ENCODE measurements at places on chromosomes 5 and 9.

GRCh38 chr5:67253911-67254310, 57.3 kb upstream of the CD180 start:
- DNase-seq, result no peak

GRCh38 chr5:57302164-57302563, 128.3 kb downstream of the GPBP1 start:
- peak; percentile 50 for DNase-seq

DNA sequence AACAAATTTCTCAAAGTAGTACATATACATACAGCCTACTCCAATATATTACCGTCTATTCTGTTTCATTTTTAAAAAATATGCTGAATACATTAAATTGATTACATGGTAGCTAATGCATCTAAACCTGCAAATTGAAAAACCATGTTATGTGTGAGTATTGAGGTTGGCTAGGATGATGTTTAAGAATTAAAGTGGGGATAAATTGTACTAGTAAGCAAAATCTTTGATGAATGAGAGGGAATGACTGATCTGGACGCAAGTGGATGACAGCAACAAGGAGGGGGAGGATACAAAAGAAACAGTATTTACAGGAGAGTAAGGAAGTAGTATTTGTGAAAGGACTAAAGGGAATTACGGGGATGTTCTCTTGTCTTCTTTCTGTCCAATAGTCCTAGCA, 37.4 kb downstream of the RAD50 start:
- no peak for DNase-seq

GRCh38 chr9:110575169-110575568, 4.4 kb downstream of the SVEP1 start:
- no peak for DNase-seq

- DNase-seq, result no peak
These were observed 36.4 kb upstream of the RNU6ATAC start for GRCh38 chr9:134200730-134201129.

GRCh38 chr5:143843461-143843860, 31.5 kb downstream of the HMHB1 start:
- DNase-seq, result no peak

DNA sequence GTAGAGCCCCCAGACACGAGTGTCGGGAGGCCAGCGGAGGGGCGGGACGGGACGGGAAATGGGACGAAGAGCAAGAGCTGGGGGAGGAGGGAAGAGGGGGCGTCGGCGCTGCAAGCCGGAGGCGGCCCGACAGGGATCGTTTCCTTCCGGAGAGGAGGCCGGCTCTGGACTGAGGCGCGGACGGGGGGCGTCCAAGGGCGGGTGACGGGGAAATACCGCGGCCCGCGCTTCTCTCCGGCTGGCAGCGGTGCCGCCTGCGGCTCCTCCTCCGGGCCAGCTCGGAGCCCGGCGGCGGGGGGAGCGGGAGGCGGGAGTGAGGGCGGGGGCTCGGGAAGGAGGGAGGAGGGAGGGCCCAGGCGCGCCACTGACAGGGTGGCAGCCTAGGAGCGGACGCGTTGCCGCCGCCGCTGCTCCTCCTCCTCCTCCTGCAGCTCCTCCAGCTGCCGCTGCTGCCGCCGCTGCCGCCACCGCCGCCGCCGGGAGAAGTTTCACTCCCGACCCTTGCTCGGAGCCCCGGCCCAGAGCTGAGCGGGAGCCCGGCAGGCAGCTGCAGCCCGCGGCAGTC, at the start of gene CHSY3:
CHSY3 (plus strand) TSS at position 364 of the 565 bp plus-strand sequence.
- peak; percentile 22 for DNase-seq

DNA sequence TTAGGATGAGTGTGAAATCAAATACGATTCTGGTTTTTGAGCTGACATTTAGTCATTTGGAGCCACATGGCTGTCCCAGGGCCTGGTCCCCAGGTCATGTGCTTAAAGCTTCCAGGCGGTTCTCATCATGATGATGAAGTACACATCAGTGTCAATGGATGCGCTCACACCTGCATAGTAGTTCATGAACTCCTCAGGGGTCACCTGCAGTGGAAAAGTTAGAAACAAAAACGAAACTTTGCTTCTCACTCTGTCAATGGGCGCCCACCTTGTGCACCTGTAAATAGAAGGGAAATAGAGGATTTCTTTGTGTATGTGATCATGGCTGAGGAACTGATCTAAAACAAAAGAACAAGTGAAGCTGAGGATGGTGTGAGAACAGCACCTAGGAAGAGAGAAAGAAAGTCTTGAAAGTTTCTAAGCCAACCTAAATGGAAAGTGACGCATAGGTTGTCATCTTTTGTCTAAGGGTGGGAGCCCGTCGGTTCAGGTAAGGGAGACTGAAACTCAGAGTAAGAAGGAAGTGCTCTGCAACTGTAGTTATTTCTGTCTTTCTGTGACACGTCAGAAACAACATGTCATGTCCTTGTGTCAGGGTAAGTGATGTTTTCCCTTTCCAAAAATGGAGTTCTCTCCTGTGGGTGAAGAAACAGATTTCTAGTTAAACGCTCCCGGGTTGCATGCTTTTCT, 33.8 kb downstream of the CAPSL start:
- no peak for DNase-seq

DNA sequence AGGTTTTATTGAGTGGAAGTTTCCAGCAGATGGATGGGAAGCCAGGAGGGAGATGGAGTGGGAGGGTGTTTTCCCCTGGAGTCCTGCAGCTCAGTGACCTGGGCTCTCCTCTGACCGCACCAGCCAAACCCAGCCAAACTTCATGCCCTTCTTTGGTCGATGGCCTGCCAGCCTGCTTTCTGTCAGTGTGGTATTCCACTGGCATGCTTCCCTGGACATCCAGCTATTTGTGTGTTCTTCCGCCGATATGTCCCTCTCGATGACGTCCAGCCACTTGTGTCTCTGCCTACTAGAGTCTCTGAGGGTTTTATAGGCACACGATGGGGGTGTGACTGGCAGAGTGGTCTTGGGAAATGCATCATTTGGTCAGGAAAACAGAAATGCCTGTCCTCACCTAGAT, 33.8 kb downstream of the GPBP1 start:
- DNase-seq, result no peak

DNA sequence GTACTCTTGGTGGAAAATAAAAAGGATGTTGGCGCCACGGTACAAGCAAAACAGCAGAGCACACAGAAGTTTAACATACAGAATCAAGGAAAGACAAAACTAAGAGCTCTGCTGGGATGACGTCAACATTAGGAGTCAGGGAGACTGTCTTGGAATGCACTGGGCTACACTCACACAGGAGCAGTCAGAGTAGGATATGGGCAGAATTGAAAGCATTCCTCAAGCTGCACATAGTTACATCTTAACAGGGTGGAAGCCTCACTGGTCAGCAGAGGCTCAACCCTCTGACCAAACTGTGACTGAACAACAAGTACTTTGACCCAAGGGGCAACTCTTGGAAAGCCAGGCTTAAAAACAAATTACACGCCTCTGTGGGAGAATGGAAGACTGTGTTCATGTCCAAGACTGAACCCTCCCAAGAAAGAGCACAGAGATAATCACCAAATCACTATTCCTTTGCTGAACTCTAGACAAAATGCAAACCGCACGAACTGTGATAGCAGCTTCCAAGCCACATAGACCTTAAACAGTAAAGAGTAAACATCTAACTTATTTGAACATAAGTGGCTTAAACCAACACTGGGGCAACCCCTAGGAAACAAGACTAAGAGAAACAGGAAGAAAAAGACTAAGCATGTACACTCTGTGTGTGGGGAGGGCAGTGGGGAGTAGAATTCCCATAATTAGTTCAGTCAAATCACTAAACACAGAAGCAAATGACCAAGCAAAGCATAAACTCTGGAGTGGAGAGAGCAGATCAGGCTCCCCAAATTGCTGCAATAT, 772.7 kb downstream of the PRELID2 start:
- DNase-seq, result no peak

DNA sequence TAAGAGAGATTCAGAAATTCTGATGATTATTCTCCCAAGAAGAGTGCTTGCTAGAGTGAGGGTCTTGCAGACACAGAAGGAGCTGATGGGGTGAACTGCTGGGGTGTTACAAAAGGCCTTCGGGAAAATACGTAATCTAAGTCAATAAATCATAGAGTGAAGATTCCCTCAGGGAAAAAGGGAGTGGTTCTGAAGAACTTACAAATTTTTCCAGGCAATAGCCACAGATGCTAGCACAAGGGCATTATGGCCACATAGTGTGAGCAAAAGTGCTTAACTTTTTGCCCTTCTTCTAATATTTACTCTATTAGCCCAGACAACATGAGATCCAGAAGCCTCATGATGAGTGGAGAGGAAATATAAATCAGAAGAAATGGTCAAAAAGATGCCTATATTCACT, 137.3 kb downstream of the TMC1 start:
- DNase-seq, result no peak

GRCh38 chr5:171429543-171429910, 10.1 kb downstream of the FGF18 start:
- DNase-seq, result no peak

- no peak for DNase-seq
These were observed 102.0 kb downstream of the RFK start for GRCh38 chr9:76292246-76292645.

GRCh38 chr9:105053209-105053652, 125.3 kb upstream of the ABCA1 start:
- DNase-seq, result peak; percentile 55

DNA sequence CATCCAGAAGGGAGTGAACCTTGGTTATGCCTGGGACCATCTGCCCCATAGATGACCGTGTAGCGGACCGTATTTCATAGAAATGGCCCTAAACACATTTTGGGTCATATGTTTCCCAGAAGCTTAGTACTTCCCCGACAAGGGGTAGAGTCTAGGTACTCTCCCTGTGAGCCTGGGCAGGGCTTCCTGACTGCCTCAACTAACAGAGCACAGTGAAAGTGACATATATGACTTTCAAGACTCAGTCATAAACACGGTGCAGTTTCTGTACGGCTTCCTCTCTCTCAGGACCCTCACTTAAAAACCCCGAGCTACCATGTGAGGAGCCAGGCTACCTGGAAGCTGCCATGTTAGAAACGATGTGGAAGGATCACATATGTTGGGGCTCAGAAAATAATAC, 20.9 kb downstream of the C9orf57 start:
- no peak for DNase-seq

DNA sequence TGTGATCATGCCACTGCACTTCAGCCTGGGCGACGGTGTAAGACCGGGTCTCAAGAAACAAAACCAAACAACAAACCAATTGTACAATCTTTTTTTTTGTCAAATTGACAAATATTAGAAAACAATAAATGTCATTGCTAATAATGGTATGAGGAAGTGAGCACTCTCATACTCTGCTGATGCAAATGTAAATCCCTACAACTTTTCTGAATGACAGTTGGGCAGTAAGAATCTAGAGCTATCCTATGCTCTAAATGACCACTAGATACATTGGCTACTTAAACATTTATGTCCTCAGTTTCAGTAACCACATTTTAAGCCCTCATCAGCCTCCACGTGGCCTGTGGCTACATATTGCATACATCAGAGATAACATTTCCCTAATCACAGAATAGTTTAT, 256.2 kb downstream of the FER start:
- DNase-seq, result no peak

GRCh38 chr5:173341961-173342430, 13.8 kb upstream of the STC2 start:
- DNase-seq, result no peak

- DNase-seq, result no peak
These were observed 66.7 kb downstream of the MRPL36 start for GRCh38 chr5:1732945-1733344.

GRCh38 chr5:73352243-73352642, 96.3 kb downstream of the FOXD1 start:
- DNase-seq, result no peak

- DNase-seq, result no peak
These were observed 21.1 kb upstream of the CARTPT start for GRCh38 chr5:71697967-71698366.

- no peak for DNase-seq
These were observed 967 bp downstream of the NEURL1B start for GRCh38 chr5:172642051-172642409.

- DNase-seq, result no peak
These were observed 487.7 kb downstream of the GADD45G start for GRCh38 chr9:90092508-90092907.

- DNase-seq, result no peak
These were observed 96.8 kb upstream of the PJA2 start for GRCh38 chr5:109506556-109506955.

DNA sequence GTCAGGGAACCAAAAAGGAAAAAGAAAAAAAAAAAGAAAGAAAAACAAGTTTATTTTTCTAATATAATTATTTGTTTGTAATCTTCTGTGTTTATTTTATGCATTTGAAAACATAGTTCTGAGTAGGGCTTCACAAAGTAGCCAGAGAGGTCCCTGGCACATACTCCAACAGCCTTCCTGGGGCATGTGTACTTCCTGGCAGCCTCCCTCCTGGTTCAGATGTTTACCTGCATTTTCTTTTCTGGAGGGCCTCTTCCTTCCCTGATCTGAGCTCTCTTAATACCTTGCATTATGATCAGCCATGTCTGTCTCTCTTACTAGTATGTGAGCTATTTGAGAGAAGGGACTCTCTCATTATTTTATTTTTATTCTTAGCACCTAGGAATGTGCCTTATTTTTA, 361.8 kb downstream of the KDM4C start:
- no peak for DNase-seq

GRCh38 chr5:139207297-139208000, 9.3 kb upstream of the SIL1 start:
- DNase-seq, result no peak

- DNase-seq, result no peak
These were observed 4.7 kb upstream of the PDLIM7 start for GRCh38 chr5:177501874-177502678.

DNA sequence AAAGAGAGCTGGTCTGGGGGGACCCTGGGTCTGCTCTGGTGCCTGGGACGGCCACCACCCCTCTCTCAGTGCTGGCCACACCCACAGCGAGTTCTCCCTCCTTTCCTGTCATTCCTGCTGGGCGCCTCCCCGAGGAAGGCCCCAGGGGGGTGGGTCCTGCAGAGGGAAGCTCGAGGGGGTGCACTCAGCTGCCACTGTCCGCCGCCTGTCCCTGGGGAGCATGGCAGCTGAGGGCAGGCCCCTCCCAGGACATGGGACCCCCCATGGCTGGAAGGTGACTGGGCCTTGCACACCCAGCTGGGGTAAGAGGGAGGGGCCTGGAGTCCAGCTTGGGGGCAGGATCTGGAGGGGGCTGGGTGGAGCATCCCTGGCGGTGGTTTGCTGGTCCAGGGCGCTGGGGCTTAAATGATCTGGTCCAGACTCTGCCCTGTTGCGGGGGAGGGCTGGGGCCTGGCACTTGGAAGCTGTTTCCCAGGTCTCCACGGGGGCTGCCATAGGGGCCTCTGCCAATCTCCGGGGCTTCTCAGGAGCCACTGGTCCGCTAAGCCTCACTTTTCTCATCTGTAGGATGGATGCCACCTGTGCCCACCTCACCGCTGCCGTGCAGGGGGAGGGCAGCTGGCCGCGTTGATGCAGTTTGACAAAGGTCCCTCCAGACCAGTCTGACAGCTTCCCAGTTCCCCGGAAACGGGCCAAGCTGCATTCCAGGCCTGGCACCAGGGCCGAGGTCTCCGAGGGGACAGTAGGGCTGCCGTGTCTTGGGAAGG, 6.0 kb upstream of the SLC2A6 start:
- DNase-seq, result no peak
